Right renal pelvis (tissue), 4 donors: ENCODE measurements at places on chromosomes 1 and 21.

DNA sequence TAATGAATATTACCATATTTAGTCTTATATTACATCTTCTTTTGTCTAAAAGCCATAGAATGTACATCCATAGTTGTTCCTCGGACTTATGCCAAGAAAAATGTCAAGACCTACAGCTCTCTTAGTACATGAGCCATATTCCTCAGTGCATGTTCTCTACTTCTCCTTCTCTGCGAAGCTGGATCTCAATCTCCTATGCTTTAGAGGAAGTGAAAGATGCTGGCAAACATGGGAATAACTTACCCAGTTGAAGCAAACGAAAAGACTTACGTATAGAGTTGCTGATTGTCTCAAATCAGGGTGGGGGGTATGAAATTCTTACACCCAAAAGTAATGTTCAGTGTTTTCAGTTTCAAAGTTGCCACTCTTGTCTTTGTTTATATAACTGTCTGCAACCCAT, 32.7 kb downstream of the OR13G1 start:
- DNase-seq = no peak

DNA sequence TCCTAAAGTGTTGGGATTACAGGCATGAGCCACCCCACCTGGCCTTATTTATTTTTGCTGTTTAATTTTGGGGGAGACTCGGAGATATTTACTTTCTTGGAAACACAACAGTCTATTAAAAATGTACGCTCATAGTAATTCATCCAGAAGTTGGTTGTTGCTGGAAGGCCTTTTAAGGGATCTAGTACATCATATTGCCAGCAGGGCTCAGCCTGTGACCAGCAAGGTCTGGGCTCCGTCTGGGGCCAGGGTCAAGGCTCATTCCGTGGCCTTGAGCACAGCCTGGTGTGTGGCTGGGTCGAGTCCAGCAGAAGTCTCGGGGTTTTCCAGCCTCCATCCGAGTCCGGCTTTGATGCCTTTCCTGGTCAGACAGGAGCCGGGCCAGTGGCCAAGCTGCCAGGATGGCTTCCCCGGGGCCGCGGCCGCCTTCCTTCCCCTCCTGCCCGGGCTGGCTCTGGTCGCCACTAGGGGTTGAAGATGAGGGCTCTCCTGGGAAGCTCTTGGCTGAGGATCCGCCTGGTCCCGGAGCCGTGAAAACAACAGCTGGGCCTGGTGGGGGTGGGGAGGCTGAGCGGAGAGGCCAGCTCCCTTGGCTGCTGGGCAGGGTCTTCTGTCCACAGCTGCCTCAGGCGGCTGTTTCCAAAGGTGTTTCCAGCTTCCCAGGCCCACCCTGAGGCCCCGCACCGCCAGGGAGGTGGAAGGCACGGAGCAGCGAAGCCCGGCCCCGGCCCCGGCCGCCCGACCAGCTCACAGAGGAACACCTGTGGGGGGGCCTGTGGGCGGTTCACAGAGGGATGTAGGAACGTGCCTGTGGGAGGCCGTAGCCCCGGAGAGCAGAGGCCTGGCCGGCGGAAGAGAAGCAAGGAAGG, 5.1 kb upstream of the VWA1 start:
- no peak for DNase-seq

DNA sequence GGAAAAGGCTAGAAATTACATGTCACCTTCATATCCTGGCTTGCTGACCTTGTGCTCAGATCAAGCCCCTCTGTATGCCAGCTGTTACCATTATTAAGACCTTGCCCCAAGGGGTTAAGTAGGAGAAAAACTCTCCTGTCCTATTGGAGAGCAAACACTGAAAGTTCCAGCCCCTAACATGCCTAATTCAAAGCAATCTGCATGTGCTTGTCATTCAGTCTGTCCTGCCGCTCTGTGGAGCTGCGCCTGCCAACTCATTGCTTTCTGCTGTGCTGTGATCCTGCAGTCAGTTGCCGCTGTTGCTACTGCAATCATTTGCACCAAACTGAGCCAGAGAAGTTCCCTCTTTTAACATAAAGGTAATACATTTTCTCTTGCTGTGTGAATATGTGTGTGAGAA, 113.4 kb downstream of the DISP1 start:
- DNase-seq = peak; percentile 45

- DNase-seq = no peak
Measured at GRCh38 chr1:2354511-2355372, 36.6 kb downstream of the MORN1 start.

DNA sequence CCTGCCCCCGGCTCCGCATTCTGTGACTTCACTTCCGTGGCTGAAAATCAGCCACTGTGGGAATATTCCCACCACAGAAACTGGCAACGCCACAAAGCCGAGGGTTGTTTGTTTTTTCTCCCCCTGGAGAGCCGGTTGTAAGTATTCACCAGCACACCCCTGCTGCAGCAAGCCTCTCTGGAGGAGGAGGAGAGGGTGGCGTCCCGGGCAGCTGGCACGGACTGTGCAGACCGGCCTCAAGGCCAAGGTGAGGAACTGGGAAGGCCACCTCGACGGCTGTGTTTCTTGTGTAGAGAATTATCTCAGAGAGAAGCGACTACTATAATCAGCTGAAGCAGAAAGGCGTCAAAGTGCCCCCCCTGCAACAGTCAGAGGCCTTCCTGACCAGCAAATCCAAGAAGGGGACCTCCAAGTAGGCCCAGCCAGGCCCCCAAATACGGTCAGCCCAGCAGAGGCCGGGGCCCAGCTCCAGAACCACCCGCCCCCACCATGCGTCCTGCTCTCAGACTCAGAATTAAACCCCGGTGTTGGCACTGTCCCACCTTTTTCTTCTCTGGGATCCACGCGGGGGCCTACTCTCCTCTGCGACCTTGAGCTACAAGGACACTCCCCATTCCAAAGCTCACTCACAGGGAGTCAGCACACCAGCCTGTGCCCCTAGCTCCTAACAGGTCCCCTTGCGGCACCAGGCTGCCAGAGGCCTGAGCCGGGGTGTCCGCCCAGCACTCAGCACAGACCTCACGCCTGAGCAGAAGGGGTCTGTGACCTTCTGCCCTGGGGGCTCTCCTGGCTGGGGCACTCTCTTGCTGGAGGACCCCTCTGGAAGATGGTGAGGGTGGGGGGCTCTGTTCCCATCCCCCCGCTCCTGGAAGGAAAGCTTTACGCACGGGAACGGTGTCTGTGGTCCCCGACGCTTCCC, 1.2 kb upstream of the SMIM1 start:
- DNase-seq = no peak
